Upper lobe of left lung (tissue), 6 donors: ENCODE measurements at places on chromosomes 7 and 10. TPM values are rescaled to one million over a fixed set of nuclear protein-coding genes. Genes with fewer than 3 reads are reported as not detected.
A peak's percentile ranks its signal among the peaks of the same experiment; 100 is the strongest.

Gene OPN4
- total RNA-seq = not detected

DNA sequence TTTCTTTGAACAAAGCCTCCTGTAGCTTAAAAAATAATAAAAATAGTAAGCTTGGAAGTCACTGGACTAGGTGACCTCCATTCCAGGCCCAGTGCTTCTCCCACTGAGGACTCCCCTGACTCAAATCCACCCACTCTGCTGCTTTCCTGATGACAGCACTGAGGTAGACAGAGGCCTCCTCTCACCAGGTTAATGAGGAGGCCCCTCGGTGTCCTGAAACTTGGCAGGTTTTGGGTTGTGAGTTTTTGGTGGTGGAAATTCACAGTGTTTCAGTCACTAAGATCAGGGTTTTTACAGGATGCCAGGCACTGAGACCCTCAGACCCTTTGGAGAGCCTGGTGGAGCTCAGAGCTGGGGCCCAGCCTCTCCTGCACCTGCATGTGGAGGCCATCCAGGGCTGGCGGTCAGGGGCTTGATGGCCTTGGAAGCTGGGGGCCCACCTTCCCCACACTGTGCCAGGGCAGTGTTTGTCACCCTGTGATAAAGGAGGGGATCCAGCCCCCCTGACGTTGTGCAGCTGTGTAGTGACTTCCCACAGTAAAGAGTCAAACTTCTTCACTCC lies 19.1 kb downstream of the TSPAN14 start:
- no peak for DNase-seq

DNA sequence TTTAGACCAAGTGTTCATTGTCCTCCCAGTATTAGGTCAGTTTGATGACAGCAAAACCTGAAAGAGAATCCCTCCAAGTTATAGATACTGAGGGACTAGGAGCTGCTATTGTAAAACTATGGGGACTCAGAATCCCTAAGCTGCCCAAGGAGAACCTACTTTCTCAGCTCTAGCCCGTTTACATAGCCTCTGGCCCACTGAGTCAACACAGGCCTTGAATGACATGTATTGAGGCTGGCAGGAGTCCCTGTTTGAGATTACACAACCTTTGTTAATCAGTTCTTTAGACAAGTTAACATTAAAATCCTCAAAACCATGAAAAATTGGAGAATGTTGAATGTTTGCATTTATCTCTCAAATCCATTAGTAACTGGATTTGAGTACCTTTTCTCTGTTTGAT lies 1079.0 kb downstream of the KCNMA1 start:
- DNase-seq = peak; percentile 71

- no peak for DNase-seq
These were observed 85.0 kb upstream of the DDC start for GRCh38 chr7:50650057-50650664.

GRCh38 chr7:116897661-116898060 lies 35.3 kb downstream of the CAPZA2 start:
- no peak for DNase-seq

DNA sequence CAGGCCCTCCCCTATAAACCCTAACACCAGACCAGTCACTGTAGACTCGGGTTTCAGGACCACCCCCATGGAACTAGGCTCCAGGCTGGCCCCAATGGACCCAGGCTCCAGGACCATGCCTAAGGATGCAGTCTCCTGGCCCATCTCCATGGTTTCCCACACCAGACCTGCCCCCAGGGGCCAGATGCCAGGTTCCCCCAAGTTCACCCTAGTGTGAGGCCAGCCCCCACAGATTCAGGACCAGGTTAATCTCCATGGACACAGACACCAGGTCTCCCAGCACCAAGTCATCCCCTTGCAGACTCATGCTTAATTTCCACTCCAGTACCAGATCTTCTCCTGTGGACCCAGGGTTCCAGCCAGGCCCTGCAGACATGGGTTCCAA lies 103.8 kb upstream of the LANCL2 start:
- DNase-seq = no peak
